ENCODE measurements at places on chromosomes 1 and 21. TPM values are rescaled to one million over a fixed set of nuclear protein-coding genes. Genes with fewer than 3 reads are reported as not detected.

The AMY2A gene
- not detected for total RNA-seq

The TMEM82 gene
- total RNA-seq, result not detected

The LRRC71 gene
- total RNA-seq, result 0.11 TPM

The AKR7A3 gene
- total RNA-seq, result 0.40 TPM

The PLEKHG5 gene
- total RNA-seq, result 66.1 TPM

The FCAMR gene
- total RNA-seq, result not detected

The AMY1B gene
- not detected for total RNA-seq

The BCL2L15 gene
- total RNA-seq, result not detected

The C2CD4D gene
- total RNA-seq, result 0.58 TPM

The TMEM167B gene
- 21.0 TPM for total RNA-seq

The SPAG17 gene
- total RNA-seq, result not detected

The SWT1 gene
- 0.69 TPM for total RNA-seq

The LIN28A gene
- not detected for total RNA-seq

The MYBPH gene
- not detected for total RNA-seq

The AK5 gene
- total RNA-seq, result 3.4 TPM

The TNFRSF9 gene
- 0.04 TPM for total RNA-seq

The FCER1G gene
- total RNA-seq, result not detected

The ZZZ3 gene
- total RNA-seq, result 77.8 TPM

The OR2M3 gene
- not detected for total RNA-seq

The NUF2 gene
- 35.6 TPM for total RNA-seq

The TFAP2E gene
- 1.4 TPM for total RNA-seq

The MAST2 gene
- total RNA-seq, result 33.7 TPM

The CCSAP gene
- total RNA-seq, result 9.5 TPM

The KRTAP19-1 gene
- not detected for total RNA-seq

The COL11A1 gene
- not detected for total RNA-seq

The ANGPTL1 gene
- total RNA-seq, result not detected

The TMOD4 gene
- 1.8 TPM for total RNA-seq

The TNFSF18 gene
- total RNA-seq, result 0.69 TPM

The IVL gene
- 1.0 TPM for total RNA-seq

The MROH9 gene
- not detected for total RNA-seq

The GPR153 gene
- total RNA-seq, result 113 TPM

The TMEM61 gene
- 0.95 TPM for total RNA-seq

The TEDDM1 gene
- not detected for total RNA-seq

The CSMD2 gene
- total RNA-seq, result not detected

The NID1 gene
- total RNA-seq, result 11.1 TPM

The APOBEC4 gene
- total RNA-seq, result not detected

The UBE2U gene
- total RNA-seq, result not detected

The GON4L gene
- total RNA-seq, result 43.9 TPM

The GNG4 gene
- total RNA-seq, result 0.80 TPM

The DUSP10 gene
- total RNA-seq, result 6.2 TPM

The FAM110D gene
- not detected for total RNA-seq

The DENND2D gene
- total RNA-seq, result 3.2 TPM

The CELA2A gene
- total RNA-seq, result not detected

The KCNH1 gene
- total RNA-seq, result not detected

The LHX8 gene
- total RNA-seq, result not detected

Measured in PC-3 (cell line).